ENCODE measurements at places on chromosomes 4 and X. TPM values are rescaled to one million over a fixed set of nuclear protein-coding genes. Genes with fewer than 3 reads are reported as not detected.

TMEM47 gene
- 99.5 TPM for total RNA-seq

- no peak for DNase-seq
Measured at GRCh38 chr4:92305148-92305877, 1.5 kb downstream of the GRID2 start.

DNA sequence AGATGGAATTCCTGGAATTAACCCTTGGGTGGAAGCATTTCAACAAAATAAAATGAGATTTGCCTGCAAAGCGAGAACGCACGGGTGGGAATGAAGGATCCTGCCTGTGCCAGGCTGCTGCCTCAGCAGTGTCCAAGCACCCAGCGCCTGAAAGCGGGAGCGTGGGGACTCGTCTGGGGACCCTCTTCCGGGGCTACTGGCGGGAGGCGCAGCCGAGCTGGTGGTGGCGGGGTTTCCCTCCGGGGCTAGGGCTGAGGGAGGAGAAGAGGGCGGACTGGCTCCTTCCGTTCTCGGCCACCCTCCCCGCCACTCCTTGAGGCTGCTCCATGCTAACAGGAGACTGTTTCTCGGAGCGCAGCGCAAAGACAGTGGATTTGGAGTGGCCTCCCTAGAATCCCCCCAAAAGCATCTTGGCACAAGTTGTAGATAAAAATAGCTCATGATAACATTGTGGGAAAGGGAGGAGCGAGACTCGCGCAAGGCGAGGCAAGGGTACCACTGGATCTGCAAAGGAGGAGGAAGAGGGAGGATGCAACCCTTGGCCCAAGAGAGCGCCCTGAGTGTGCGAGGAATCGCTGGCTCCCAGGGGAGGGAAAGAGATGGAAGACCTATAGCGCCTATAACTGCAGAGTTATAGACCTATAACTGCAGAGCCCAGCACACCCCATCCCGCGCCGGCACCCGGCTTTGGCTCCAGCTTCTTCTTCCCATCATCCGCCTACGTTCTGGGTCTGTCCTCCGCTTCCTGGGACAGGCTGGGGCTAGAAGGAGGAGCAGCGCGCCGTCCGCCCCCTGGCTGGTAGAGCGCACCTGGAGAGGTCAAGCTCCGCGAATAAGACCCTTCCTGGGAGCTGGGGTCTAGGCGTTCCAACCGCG, 1.3 kb downstream of the HS3ST1 start:
- DNase-seq, result no peak

- DNase-seq, result no peak
Measured at GRCh38 chr4:124579896-124580295, 132.6 kb downstream of the ANKRD50 start.

DNA sequence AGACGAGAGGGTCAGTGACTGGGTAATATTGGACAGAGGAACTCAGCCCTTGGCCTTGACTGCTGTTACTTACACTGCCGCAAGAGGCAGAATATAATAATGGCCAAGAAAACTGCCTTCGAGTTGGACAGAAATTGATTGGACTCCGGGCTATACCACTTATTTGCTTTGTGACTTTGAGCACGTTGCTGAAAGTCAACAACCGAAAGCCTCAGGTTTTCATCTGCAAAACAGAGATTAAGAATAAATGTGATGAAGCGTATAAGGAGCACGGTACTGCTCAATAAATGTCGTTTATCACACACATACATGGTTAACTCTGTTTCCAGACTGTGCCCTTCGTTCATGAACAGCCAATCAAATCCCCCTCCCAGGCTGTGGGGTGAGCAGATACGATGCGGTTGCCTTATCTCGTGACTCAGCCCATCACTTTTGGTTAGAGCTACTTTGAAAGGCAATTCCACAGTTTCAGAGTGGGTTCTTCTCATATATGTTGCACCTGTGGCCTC, 91.6 kb downstream of the TSPAN7 start:
- no peak for DNase-seq

MAGEA11 gene
- total RNA-seq, result 0.17 TPM

DNA sequence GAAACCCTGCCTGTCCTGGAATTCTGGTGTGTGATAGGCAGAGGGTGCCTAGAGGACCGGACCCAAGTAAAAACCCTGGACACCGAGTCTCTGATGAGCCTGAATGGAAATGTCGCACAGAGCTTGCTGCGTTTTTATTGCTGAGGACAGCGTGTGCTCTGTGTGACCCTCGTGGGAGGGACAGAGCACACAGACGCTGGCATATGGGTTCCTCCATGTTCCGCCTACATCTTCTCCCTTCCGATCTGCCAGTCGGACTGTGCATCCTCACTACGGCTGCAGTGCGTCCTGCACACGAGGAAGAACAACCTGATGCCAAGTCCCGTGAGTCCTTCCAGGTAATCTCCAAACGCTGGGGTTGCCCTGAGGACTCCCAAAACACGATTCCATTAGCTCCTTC, 68.3 kb downstream of the AFAP1 start:
- no peak for DNase-seq

DNA sequence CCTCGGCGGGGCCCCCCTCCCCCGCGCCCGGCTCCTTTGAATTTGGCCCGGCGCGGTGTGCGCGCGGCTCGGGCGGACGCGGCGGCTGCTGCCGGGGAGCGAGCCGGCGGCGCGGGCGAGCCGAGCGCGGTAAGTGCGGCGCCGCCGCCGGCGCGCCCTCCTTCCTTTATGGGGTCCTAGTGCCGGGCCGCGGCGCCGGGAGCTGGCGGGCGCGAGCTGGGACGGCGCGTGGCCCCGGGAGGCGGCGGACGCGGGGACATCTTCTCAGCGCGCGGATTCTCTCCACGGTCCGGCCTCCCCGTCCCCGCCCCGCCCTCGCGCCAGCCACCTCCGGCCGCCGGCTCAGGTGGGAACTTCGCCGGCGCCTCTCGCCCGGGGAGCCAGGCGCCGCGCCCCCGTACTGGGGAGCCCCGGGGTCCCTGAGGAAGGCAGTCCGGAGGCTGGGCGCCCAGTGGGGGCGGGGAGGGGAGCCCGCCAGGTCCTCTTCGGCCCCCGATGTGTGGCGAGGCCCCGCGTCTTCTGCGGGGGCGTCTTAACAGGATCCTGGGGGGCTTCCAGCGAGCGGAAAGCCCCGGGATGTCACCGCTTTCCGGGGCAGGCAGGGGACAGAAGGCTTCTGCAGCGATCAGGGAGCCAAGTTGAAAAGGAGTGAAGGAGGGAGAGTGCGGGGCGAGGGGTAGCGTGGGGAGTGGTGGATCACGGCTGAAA, 98.4 kb upstream of the TENM3 start:
- DNase-seq, result no peak

PGAM4 gene
- total RNA-seq, result 0.82 TPM

- DNase-seq, result peak; percentile 46
Measured at GRCh38 chr4:2935762-2936743, 27.2 kb downstream of the NOP14 start.

DNA sequence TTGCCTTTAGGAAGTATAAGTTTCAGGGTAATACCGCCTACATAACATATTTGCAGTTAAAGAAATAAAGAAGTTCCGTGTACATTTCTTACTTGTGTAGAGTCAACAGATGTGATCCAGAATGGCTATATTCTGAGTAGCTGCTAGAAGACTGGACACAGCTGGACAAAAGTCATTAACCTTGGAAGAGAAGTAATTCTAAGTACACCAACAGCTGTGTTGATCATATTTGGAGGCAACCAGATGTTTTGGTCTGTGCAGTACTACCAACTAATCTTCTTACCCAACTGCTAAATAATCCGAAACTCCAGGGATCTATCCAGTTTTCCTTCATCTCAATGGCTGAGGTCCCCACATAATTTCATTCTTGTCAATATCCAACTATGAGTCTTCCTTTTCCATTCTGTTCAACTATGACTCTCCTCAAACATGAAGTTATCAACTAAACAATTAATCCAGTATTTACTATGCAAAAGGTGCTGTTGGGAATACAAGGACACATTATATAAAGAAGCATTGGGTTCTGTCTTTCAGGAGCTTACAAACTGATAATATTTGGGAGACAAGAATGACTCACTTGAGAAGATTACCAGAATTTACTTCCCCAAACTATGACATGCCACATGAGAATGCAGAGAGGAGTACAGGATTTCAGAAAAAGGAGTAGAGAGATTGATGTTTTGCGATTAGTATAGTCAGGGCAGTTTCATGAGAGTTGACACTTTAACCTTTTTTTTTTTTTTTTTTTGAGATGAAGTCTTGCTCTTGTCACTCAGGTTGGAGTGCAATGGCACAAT, 78.2 kb downstream of the COL4A6 start:
- DNase-seq, result peak; percentile 0

MAGEE2 gene
- total RNA-seq, result not detected

Measured in HFFc6 (cell line).